ENCODE measurements at places on chromosomes 3 and 15.

- no peak for DNase-seq
Measured at GRCh38 chr3:33919312-33920120, 121.1 kb downstream of the PDCD6IP start.

DNA sequence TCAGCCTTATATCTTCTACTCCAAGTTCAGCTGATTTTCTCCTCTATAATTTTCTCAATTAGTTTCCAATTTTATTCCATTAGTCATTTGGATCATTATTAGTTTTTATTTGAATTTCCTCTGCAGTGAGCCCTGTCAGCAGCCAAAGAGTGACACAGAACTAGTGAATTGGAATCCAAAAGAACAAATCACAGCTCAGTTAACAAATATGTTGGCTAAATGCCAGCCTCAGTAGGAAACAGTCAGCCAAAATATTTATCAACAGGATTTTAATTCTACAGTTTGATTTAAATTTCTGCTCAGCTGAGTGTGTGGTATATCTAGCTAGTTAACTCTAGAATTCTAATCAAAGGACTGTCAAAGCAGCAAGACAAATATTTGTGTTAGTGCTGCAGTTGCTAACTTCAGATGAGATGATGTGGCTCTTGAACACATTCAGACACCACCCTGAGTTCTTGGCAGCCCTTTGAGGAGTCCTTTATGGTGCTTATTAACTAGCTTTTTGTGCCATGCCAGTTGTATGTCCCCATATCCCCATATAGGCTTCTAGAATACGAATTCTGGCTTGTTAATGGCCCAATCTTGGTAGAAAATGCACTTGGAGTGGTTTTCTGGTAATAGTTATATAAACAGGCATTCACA, 194.5 kb downstream of the CPNE4 start:
- DNase-seq: no peak

GRCh38 chr3:99686955-99687612, 48.7 kb downstream of the COL8A1 start:
- DNase-seq: no peak

GRCh38 chr3:137963463-137963862, 46.5 kb upstream of the CLDN18 start:
- no peak for DNase-seq

DNA sequence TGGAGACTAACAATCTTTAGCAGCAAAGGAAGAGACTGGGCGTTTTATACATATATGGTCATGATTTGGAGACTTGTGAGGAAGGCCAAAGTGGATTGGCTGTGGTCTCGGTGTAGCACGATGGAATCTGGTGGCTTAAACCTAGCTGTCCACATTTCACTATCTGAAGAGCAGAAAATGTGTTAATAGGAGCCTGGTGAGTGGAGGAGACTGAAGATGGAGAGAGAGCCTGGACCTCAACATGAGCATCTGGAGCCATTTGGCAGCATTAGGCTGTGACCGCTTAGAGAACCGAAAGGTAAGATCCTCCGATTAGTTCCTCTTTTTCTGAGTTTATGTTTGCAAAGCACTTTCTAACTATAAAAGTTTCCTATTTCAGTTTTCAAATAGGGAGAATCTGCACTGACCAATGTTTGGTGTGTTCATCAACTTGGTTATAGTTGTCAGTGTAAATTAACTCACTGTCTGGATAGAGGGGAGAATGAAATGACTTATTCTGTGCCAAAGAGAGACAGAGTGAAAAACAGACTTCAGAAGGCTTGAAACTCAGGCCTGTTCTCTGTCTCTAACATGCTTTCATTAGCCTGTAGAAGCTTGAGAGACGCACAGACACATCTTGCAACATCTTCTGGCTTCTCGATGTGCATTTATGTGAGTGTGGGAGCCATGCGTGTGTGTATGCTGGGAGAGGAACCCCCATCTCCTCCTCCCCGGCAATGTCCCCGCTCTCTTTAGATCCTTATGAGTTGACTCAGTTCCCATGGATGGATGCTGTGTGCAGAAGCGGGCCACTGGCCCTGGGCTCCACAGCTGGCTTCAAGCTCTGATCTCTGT, 244.7 kb upstream of the TBL1XR1 start:
- DNase-seq: no peak

DNA sequence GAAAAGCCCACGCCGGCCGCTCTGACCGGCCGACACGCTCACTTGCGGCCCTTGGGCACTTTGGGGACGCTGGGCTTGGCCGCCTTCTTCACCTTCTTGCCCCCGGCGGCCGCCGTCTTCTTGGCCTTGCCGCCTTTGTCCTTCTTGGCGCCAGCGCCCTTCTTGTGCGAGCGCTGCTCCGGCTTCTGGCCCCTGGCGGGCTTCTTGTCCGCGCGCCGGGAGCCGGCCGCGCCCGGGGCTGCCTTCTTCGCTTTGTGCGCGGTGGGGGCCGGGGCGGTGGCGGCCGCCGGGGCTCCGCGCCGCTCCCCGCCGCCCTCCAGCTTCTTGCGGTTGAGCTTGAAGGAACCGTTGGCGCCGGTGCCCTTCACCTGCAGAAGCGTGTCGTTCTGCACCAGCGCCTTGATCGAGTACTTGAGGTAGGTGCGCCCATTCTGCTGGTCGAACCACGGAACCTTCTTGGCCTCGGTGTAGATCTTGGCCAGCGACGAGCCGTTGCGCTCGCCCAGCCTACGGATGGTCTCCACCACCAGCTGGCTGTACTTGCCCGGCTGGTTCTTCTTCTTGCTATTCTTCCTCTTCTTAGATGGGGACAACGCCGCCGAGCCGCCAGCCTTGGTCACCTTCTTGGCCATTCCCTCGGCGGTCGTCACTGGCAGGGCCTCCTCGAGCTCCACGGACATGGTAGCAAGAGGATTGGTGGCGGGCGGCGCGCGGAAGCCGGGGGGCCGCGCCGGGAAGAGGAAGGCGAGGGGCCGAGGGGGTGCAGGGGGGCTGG, 36.7 kb downstream of the HMCES start:
- no peak for DNase-seq

Data from suprapubic skin (tissue), 4 donors.